ENCODE measurements at places on chromosomes 2 and 18. TPM values are rescaled to one million over a fixed set of nuclear protein-coding genes. Genes with fewer than 3 reads are reported as not detected.

Gene ARHGEF4
- 22.1 TPM for total RNA-seq

DNA sequence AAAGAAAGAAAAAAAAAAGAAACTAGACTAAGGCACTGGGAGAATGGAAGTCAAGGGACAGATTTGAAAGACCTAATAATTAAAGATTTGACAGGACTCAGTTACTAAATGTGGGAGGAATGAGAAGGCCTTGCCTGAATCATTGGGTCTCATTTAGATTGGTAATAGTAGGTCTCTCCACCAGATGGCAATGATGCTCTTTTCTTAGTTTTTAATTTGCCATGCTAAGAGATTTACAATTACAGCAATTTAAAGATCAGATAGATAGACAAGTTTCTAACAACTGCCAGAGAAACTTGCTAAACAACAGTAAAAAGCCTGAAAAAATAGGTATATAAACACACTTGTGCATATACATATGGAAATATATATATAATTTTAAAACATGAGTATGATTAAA, 153.0 kb downstream of the TMEM247 start:
- no peak overlapping the region for H3K4me3 ChIP-seq
- H3K27me3 ChIP-seq: no peaks in the 10 kb centered on the region
- no peak for DNase-seq
- H3K4me1 ChIP-seq: peaks cover 8% of the 10 kb centered on the region
- H3K36me3 ChIP-seq: no peaks in the 10 kb centered on the region

GRCh38 chr2:133986881-133987795, 266.7 kb upstream of the MGAT5 start:
- H3K27me3 ChIP-seq: no peaks in the 10 kb centered on the region
- no peak for DNase-seq
- no peak overlapping the region for H3K27ac ChIP-seq
- H3K4me1 ChIP-seq: no peaks in the 10 kb centered on the region

Gene ZAP70
- total RNA-seq: 2.4 TPM

GRCh38 chr2:1584691-1585485, 159.4 kb downstream of the PXDN start:
- no peak overlapping the region for H3K4me3 ChIP-seq
- H3K36me3 ChIP-seq: no peaks in the 10 kb centered on the region
- no peaks in the 10 kb centered on the region for H3K27me3 ChIP-seq

- DNase-seq: no peak
- H3K27ac ChIP-seq: no peak overlapping the region
- peaks cover 29% of the 10 kb centered on the region for H3K4me1 ChIP-seq
- H3K27me3 ChIP-seq: no peaks in the 10 kb centered on the region
- no peak overlapping the region for H3K4me3 ChIP-seq
These were observed 27.7 kb downstream of the KLHL29 start for GRCh38 chr2:23412556-23413155.

Gene SIGLEC15
- not detected for total RNA-seq

- H3K27me3 ChIP-seq: peaks cover 2% of the 10 kb centered on the region
- DNase-seq: no peak
- peaks cover 29% of the 10 kb centered on the region for H3K4me1 ChIP-seq
These were observed 776 bp downstream of the MOGS start for GRCh38 chr2:74464406-74464805.

DNA sequence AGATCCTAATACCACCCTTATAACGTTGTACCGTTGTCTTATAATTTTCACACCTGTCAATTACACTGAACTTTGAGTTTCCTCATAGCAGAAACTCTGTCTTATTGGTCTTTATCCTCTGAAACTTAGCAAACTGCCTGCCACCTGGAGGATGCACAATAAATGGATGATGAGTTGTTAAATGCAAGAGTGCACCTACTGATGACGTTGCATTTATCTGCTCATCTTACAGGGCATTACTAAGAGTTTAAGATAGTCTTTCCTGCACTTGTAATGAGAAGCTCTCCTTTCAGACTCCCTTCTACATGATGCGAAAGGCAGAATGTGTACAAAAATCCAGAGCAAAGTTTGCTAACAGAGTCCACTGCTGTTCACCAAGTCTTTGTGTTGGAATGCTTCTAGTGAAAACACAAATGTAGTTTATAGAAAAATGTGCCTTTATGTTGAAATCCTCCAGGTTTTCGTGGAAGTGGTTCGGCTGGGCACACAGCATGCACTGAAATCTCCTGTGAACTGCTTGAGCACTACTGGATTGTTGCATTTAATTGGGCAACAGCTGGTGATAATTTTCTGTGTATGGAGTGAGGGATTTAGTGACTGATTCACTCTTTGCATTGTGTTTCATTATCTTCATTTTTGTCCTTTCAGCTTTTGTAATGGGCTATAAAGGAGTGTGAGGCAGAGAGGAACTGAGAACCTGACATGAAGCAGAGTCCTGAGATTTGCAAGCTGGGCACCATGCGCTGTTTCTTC, 665.8 kb upstream of the ID2 start:
- H3K4me3 ChIP-seq: no peak overlapping the region
- no peaks in the 10 kb centered on the region for H3K36me3 ChIP-seq
- DNase-seq: no peak
- H3K27ac ChIP-seq: no peak overlapping the region
- H3K4me1 ChIP-seq: peaks cover 7% of the 10 kb centered on the region

DNA sequence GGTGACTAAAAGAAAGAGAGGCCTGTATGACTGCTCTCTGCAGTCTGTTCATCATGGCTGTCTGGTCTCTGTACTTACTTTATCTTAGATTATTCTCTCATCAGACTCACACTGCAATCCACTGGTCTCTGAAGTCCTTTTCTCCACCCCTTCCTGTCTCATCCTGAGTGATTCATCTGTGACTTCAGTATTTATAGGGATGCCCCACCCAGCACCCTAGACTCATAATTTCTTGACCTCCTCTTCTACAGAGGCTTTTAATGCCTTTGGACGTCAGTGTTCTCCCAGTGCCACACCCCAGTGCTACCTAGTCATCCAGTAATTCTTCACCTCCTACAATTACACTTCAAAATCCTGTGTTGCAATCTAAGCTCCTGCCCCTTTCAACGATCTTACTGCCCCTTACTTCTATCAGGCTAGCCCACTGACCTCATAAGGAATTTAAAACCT, 14.9 kb upstream of the ITPRID2 start:
- no peak for DNase-seq
- no peak overlapping the region for H3K27ac ChIP-seq
- H3K27me3 ChIP-seq: no peaks in the 10 kb centered on the region
- peaks cover 6% of the 10 kb centered on the region for H3K4me1 ChIP-seq
- no peak overlapping the region for H3K4me3 ChIP-seq

- no peaks in the 10 kb centered on the region for H3K27me3 ChIP-seq
- H3K27ac ChIP-seq: no peak overlapping the region
- DNase-seq: no peak
- H3K4me1 ChIP-seq: peaks cover 8% of the 10 kb centered on the region
These were observed 34.5 kb downstream of the ADCYAP1 start for GRCh38 chr18:939166-939565.

Gene IL36G
- total RNA-seq: not detected

DNA sequence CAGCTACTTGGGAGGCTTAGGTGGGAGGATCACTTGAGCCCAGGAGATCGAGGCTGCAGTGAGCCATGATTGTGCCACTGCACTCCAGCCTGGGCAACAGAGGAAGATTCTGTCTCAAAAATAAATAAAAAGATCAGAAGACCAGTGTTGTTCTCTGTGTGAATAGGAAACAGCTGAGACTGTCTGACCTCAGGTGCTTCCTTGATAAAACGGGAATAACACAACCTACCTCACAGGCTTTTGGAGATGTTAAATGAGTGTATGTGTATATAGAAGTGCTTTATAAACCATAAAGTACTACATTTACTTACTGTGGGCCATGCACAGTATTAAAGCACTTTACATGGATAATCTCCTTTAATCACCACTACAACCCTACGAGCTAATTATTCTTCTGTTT, 9.9 kb upstream of the CETN1 start:
- no peak for DNase-seq
- H3K4me3 ChIP-seq: no peak overlapping the region
- no peaks in the 10 kb centered on the region for H3K4me1 ChIP-seq
- H3K36me3 ChIP-seq: no peaks in the 10 kb centered on the region
- H3K27ac ChIP-seq: no peak overlapping the region

Gene DSC3
- total RNA-seq: 0.16 TPM

Gene CCDC74B
- 13.9 TPM for total RNA-seq

- no peak overlapping the region for H3K27ac ChIP-seq
- H3K4me1 ChIP-seq: no peaks in the 10 kb centered on the region
- H3K27me3 ChIP-seq: peaks cover 7% of the 10 kb centered on the region
- no peaks in the 10 kb centered on the region for H3K36me3 ChIP-seq
- no peak overlapping the region for H3K4me3 ChIP-seq
These were observed 85.1 kb upstream of the ATL2 start for GRCh38 chr2:38462121-38462661.

DNA sequence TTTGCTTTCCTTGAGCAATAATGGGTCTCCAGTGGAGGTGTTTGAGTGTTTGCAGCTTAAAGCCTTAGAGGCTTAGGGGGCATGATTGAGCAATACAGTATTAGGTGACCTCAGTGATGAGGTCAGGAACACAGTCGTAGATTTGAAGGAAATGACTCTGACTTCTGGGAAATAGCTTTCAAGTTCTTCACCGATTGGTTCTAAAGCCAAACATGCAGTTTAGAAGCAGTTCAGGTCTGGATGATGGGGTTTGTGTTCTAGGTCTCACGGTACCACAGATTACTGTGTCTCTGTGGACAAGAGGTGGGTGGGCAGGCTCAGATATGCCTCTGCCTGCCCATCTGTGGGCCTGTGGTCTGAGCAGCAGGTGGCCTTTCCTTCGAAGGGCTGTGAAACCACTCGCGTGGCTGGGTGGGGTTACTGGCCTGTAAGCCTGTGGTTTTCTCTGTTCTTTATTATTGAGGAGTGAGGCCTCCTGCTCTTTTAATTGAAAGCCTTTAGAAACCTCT, 7.8 kb downstream of the MTHFD2 start:
- peak overlapping the region; percentile 70 for H3K27ac ChIP-seq
- H3K27me3 ChIP-seq: no peaks in the 10 kb centered on the region
- no peak overlapping the region for H3K4me3 ChIP-seq
- DNase-seq: no peak
- H3K4me1 ChIP-seq: peaks cover 12% of the 10 kb centered on the region

GRCh38 chr2:3608373-3609278, 13.7 kb downstream of the COLEC11 start:
- H3K27me3 ChIP-seq: no peaks in the 10 kb centered on the region
- H3K27ac ChIP-seq: no peak overlapping the region
- H3K36me3 ChIP-seq: peaks cover 3% of the 10 kb centered on the region
- no peak for DNase-seq
- no peak overlapping the region for H3K4me3 ChIP-seq

GRCh38 chr2:150485871-150486538, 1.5 kb downstream of the RND3 start:
- H3K36me3 ChIP-seq: peaks cover 5% of the 10 kb centered on the region
- H3K27ac ChIP-seq: peak overlapping the region; percentile 98
- H3K27me3 ChIP-seq: peaks cover 3% of the 10 kb centered on the region
- H3K4me3 ChIP-seq: peak overlapping the region; percentile 100
- H3K4me1 ChIP-seq: peaks cover 34% of the 10 kb centered on the region
